ENCODE measurements at places on chromosomes 6 and 20.

- DNase-seq, result no peak
Observed at GRCh38 chr20:4091490-4092479, 76.4 kb upstream of the RNF24 start.

GRCh38 chr6:54353975-54354374 lies 45.7 kb downstream of the TINAG start:
- no peak for DNase-seq

GRCh38 chr6:39792540-39793450 lies 619 bp downstream of the DAAM2 start:
- no peak for DNase-seq

GRCh38 chr20:20253744-20254330 lies 114.1 kb upstream of the INSM1 start:
- DNase-seq, result no peak

DNA sequence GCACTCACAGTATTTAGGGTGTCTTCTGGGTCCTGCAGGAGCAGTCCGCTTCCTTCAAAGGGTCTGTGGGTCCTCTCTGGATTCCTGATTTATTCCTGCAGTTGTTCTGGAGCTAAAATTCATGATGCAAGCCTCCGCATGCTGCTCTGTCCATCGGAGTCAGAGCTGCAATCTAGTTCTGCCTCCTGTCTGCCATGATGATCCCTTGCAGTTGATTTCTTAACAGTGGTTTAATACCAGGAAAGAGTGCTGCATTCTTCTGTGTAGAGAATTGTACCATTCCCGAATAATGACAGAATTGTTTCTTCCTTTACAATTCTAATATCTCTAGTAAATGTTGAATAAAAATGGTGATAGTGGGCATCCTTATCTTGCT lies 72.0 kb upstream of the B3GAT2 start:
- DNase-seq, result no peak

DNA sequence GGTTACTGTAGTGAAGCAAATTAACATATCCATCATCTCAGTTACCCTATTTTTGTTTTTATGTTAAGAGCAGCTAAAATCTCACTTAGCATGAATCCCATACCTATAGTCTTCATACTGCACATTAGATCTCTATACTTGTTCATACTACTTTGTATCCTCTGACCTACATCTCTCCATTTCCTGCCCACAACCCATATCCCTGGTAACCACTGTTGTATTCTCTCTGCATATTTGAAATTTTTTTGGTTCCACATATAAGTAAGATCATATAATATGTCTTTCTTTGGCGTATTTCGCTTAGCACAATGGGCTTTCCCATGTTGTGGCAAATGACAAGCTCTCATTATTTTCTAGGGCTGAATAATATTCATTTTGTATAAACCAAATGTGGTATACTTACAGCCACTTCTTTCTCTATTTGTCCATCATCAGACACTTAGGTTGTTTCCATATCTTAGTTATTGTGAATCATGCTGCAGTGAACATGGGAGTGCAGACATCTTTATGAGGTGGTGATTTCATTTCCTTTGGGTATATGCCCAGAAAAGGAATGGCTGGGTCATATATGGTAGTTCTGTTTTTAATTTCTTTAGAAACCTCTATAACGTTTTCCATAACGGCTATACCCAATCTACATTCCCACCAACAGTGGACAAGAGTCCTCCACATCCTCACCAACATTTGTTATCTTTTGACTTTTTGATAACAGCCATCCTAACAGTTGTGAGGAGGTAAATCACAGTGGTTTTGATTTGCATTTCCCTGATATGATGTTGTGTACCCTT lies 39.8 kb downstream of the BACH2 start:
- DNase-seq, result no peak

- DNase-seq, result no peak
Observed at GRCh38 chr6:73985891-73986290, 289.9 kb downstream of the CD109 start.

- no peak for DNase-seq
Observed at GRCh38 chr6:21067521-21067920, 526.0 kb upstream of the SOX4 start.

GRCh38 chr6:12528581-12529363 lies 187.8 kb upstream of the PHACTR1 start:
- no peak for DNase-seq

- no peak for DNase-seq
Observed at GRCh38 chr20:57450419-57450818, 59.2 kb downstream of the RBM38 start.

GRCh38 chr20:6504179-6504578 lies 263.3 kb upstream of the BMP2 start:
- DNase-seq, result no peak

DNA sequence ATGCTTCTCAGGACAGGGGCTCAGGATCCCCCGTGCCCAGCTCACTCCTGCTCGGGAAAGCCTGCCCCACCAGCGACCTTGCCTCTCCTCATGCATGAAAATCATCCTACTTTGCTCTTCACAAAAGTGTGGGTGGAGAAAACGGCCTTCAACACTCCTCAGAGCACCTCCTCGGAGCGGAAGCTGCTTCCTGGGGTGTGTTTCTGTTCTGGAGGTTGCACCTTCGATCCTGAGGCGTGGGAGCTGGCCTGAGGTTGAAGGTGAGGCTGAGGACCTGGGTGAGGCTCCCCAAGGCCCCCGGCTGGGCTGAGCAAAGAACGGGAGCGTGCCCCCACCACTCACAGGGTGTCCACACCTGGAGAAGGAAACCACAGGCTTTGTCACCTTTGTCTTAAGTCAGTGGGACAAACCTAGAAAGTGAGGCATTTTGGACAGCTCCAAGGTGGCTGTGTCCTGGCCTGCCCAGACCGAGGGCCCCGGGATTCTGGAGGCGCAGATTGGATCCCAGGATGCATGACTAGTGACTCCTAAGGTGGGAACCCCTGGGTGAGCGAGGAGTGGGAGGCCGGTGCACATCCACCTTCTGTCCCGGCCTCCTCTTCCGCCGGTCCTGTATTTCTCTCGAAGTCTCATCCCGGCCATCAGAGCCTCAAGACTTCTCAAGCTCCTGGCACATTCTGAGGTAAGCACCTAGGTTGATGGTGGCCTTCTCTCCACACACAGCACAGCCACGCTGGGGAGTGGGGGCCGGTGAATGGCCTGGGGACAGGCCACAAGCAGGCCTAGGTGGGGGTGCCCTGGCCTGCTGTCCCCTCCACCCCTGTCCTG lies 104.7 kb downstream of the TMEM242 start:
- no peak for DNase-seq

DNA sequence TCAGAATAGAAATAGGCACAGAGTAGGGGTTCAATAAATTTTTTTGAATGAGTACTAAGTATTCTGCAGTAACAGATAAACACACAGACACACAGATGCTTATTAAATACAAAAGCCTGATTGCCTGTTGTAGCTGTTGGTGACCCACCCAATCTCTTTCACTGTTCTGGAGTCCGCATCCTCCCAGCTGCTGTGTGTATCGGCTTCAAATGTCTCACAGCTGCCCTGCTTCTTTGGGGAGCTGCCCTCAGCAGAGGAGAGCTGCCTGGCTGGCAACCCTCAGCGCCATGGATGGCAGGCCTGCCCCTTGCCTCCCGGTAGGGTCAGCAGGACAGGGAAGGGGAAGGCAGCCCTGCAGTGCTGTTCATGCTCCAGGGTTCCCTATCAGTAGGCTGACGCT lies 85.9 kb upstream of the PRND start:
- DNase-seq, result no peak

- no peak for DNase-seq
Observed at GRCh38 chr20:47276851-47277534, 79.5 kb downstream of the ZMYND8 start.

DNA sequence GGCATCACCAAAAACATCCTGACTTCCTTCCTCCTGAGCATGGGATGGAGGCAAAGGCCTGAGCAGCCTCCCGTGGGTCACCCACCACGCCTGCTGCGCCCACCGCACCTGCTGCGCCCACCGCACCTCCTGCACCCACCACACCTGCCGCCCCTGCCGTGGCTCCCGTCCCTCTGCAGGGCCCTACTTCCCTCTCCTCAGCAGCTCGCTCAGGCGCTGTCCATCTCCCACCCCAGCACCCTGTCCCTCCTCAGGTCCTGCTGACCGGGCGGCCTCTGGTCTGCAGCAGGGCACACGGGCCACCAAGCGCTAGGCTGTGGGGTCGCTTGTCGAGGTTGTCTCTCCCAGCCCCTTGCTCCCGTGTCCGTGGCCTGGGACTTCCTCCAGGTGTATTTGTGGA lies 72.7 kb upstream of the SLCO4A1 start:
- DNase-seq, result no peak

DNA sequence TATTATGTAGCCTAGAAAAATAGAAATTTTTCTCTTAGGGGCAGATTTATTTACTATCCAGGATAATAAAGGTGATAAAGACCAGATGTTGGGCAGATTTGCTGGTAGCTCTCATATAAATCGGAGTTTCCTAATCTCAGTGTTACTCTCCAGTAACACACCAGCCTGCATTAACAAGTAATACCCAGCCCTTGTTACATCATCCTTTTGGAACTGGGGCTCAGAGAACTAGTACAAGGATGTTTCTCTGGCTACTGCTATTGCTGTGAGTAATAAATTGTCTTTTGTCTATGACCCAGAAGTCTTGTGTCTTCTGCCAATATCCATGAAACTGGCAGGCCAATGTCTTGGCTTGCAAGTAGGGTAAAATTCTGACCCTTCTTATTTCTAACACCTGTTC lies 16.8 kb downstream of the TPD52L1 start:
- no peak for DNase-seq

- DNase-seq, result no peak
Observed at GRCh38 chr6:164068527-164068926, 654.0 kb downstream of the QKI start.

GRCh38 chr6:95687839-95688238 lies 110.5 kb downstream of the MANEA start:
- DNase-seq, result no peak

- DNase-seq, result no peak
Observed at GRCh38 chr6:89360415-89360999, 8.0 kb upstream of the UBE2J1 start.

DNA sequence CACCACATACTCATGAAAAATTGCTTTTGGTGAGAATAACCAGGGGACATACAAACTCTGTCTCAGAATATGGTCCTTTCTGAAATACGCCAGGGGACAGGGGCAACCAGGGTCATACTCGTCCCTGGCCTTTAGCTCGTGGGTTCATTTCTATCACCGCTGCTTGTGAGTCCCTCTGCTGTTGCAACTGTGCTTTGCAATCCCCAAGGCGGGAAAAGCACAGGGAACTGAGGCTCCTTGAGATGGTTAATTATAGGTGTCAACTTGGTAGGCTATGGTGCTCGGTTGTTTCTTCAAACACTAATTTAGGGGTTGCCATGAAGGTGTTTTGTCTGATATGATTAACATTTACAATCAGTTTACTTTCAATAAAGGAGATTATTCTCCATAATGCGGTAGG lies 51.6 kb downstream of the RFPL4B start:
- DNase-seq, result no peak

DNA sequence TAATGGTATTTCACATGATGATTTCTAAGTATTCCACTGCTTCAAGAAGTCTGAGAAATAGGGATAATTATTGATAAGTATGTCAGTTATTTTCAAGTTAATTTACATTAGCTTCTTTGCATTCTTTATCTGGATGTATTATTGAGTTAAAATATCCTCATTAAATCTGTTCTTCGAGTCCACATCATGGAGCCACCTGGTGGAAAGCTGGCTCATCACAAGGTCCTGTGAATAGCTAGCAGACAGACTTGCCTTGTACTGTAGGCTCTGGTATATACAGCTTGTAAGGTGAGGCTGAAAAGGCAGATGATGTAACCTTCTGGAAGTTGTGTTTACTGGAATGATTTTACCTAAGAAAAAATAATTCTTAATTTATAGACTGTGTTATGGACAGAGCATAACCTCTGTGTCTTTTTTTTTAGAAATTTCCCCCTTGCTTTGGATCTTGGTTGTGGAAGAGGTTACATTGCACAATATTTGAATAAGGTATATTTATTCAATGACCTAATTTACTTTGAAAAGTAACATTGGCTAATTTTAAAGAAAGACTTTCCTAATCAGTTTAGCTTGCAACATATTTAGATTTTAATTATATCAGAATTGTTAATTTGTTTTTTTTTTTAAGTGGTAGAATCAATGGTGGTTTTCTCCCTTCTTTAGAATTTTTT lies 3.5 kb downstream of the NDUFAF5 start:
- no peak for DNase-seq

DNA sequence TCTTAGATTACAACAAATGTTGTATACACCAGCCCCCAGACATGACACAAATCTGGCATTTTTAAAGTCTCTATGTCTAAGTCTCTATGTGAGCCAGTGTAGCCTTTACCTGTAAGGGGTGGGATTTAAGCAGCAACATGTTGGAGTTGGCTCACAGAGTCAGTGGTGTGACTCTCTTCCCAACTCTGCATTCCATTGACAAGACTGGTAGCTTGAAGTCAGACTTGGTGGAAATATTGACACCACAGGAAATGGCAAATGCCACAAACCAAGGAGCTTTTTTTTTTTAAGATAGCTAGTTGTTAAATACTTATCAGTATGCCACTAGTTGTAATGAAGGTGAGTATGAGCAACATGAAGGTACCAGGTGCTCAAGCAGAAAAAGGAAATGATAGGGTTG lies 103.1 kb upstream of the SMLR1 start:
- no peak for DNase-seq

DNA sequence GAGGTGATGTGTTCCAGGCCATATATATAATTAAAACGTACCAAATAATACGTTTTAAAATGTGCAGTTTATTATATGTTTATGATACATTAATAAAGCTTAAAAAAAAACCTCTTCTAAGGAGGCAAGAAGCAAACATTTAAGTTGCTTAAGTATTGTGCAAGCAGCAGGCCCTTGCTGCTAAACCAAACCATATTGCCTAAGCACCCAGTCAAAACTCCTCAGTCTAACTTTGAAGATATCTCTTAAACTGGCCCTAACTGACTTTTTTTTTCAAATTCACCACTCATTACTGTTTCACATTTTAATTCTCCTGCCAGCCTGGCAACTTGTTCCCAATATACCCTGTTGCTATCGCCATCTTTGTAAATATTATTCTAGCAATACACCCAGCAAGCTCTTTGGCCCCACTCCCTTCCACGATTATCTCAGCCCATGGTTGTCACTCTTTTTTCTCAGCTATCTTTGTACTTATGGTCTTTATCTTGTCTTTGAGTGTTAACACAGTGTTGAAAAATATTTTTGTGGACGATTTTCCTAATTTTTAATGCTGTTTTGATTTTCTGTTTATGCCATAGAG lies 60.9 kb downstream of the C6orf58 start:
- no peak for DNase-seq

DNA sequence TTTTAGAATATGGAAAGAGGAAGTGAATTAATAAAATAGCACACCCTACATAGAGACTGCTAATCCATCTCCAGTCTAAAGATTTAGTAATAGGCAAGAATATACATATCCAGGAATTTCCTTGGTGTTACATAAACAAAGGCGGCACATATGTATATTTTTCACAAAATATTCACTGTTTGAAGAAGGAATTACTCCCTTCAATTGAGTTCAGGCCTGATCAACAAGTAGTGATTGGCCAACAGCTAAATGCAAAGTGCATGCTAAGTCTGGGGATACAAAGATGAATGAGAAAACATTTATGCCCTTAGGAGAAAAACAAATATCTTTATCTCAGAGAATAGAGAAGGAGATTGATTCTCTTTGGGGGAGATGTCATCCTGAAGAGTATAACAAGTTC lies 6.5 kb upstream of the HCRTR2 start:
- no peak for DNase-seq

GRCh38 chr6:46370622-46371021 lies 120.6 kb downstream of the RCAN2 start:
- no peak for DNase-seq

Data from stimulated activated CD8-positive, alpha-beta memory T cell treated with anti-CD3 and anti-CD28 coated beads, Interleukin-2, amount 100 ng/mL, for 1 hour (primary cell).